ENCODE measurements at places on chromosomes 7 and 10.

DNA sequence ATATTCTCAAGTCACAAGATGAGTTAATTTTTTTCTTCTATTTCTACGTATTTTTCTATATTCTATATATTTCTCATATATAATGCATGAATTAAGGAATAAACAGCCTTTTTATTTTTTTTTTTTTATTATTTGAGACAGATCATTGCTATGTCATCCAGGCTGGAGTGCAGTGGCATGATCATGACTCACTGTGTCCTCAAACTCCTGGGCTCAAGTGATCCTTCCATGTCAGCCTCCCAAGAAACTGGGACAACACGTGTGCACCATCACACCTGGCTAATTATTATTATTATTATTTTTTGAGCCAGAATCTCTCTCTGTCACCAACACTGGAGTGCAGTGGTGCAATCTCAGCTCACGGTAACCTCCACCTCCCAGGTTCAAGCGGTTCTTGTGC, 1.5 kb downstream of the CLDN12 start:
- no peak for DNase-seq

GRCh38 chr7:102828286-102828685, 79.5 kb downstream of the FAM185A start:
- DNase-seq: no peak

DNA sequence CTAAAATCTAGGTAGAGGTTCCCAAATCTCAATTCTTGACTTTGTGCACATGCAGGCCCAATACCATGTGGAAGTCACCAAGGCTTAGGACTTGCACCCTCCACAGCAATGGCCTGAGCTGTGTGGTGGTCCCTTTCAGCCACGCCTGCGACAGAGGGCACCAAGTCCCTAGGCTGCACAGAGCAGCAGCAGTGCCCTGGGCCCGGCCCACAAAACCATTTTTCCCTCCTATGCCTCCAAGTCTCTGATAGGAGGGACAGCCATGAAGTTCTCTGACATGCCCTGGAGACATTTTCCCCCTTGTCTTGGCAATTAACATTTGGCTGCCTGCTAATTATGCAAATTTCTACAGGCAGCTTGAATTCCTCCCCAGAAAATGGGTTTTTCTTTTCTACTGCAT, 375.5 kb downstream of the SORCS1 start:
- no peak for DNase-seq

DNA sequence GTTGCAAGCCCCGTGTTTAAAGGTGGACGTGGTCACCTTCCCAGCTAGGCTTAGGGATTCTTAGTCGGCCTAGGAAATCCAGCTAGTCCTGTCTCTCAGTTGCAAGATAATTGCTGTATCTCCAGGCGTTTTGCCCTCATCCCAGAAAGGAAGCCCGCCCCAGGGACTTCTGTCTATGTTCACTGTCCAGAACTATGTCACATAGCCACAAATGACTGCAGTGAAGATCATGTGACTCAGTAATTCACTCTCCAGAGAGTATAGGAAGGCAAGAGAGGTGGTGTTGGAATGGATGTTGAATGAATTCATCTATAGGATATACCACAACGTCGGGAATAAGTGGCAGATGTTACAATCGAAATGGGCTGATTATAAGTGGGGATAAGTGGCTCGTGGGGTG, 349 bp upstream of the ERVW-1 start:
- no peak for DNase-seq
